ENCODE measurements at places on chromosomes 3 and 15. TPM values are rescaled to one million over a fixed set of nuclear protein-coding genes. Genes with fewer than 3 reads are reported as not detected.
A peak's percentile ranks its signal among the peaks of the same experiment; 100 is the strongest.

- DNase-seq: no peak
Measured at GRCh38 chr3:122031123-122031468, 9.0 kb upstream of the ILDR1 start.

Gene RAB6B
- total RNA-seq: not detected

Gene IRAK2
- 1.4 TPM for total RNA-seq

Gene CCK
- not detected for total RNA-seq

GRCh38 chr3:153927107-153927506 is 194.1 kb upstream of the ARHGEF26 start:
- DNase-seq: peak; percentile 17

- DNase-seq: no peak
Measured at GRCh38 chr3:194276768-194277103, 74.4 kb downstream of the CPN2 start.

DNA sequence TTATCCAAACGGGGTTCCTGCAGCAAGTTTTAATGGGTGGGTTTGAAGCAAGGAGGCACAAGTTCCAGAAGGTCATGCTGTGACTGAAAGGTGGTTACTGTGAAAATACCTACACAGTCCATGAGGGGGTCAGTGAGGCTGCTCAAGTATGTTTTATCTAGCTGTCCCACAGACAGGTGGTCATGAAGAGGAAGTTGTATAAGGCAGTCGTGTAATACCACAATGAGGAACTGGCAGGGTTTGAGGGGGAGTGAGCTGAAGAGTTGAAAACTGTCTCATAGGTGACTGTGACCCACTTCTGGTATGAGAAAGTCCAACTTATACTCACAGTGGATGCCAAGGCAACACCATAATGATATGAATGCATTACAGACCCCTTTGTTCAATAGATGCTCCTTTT is 856.8 kb downstream of the OTOL1 start:
- no peak for DNase-seq

DNA sequence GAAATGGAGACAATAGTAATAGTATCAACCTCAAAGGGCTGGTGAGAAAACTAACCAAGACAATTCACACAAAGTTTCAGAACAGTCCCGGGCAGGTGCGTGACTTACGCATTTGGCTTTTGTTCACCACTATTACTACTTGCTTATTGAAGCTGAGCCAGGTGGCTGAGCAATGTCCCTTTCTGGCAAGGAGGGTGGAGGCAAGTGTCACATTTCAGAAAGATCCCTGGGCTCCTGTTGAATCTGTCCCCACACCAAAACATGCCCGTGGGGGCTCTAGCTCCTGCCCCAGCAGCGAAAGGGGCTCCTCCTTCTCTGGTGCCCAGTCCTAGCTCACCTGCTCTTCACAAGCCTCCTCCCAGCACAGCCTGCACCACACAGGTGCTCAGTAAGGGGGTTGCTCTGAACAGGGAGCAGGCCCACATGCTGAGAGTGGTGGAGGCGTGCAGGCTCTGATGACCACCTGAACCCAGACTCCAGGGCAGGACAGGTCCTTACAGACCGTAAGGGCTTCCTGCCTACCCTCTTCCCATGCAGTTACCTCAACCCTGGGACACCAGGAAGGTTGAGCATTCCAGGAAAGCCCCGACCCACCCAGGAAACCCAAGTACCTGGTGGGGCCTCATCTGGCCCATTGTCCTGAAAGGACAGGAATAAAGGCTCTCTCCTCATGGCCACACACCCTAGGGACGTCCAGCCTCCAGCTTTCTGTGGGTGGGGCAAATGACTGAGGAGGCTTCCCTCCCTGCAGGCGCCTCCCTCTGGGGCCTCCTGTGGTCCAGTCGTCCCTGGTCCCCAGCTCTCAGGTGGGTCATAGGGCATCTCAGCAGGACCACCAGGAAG is 32.6 kb downstream of the SEMA7A start:
- peak; percentile 64 for DNase-seq

DNA sequence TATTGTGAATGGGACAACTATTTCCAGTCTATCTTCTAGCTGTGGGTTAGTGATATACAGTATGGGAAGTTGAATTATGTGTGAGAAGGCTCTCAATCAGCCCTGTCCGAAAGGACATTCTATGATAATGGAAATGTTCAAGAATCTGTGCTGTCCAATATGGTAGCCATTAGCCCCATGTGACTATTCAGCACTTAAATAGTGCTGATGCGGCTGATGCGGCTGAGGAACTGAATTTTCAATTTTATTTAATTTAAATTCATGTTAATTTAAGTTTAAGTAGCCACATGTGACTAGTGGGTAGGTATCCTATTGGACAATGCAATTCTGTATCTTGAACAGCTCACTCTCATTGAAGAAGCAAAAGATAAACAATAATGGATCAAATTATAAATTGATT is 98.5 kb downstream of the MYLK start:
- DNase-seq: no peak

Gene KY
- not detected for total RNA-seq

GRCh38 chr3:23463791-23464190 is 260.7 kb downstream of the UBE2E2 start:
- DNase-seq: no peak

Gene PRSS50
- not detected for total RNA-seq

DNA sequence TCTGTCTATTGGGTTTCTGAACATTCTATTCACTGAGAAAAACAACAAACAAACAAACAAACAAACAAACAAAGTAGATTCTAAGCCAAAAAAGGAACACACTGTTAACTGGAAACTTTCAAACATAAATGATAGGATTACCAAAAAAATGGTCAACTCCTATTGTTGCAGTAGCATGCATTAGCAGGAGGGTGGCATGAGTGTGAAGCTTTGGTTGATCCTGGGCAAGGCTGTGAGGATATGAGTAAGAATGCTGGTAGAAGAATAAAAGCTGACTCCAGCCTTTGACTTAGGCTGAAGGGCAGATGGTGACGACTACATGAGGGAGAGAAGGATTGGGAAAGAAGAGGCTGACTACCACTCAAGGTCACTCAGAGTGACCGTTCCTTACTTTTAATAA is 810.3 kb downstream of the VGLL3 start:
- no peak for DNase-seq

DNA sequence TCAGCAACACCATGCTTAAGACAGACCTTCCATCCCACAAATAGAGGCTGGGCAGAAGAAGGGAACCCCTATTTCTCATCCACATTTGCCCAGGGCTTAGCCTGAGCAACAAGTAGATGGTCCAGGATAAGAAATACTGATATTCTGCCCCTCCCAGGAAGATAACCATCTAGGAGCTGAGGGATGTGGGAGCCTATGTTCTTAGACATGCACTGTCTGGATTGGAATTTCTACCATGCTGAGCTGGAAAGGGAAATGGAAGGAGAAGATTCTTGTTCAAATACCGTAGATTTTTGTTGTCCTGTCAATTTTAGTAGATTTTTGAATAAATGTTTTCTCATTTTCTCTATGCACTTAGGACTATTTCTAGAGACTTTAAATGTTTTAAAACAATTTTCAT is 450.7 kb upstream of the SEMA6D start:
- DNase-seq: no peak

Gene PLXNA1
- 3.0 TPM for total RNA-seq

DNA sequence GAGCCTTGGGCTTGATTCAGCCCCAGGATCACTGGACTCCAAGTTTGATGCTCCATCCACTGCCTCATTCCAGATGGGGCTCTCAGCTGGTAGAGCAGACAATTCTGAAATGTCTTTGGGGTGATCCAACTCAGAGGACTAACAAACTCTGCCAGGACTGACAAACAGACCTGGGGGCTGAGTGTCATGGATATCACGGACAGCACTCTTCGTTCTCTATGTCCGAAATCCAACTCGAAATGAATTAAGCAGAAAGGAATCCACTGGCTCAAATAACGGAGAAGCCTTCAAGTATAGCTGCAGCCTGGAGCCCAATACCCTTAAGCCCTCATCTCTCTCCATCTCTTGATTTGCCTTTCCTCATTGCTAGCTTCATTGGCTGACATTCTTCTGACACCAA is 14.2 kb downstream of the SLC38A3 start:
- DNase-seq: no peak

Gene MAGEL2
- total RNA-seq: not detected

Gene IGSF10
- not detected for total RNA-seq

- DNase-seq: no peak
Measured at GRCh38 chr3:102179326-102180177, 255.3 kb upstream of the ZPLD1 start.

Gene PPP1R14D
- total RNA-seq: not detected

- DNase-seq: no peak
Measured at GRCh38 chr3:128315313-128315712, 151.4 kb downstream of the DNAJB8 start.

DNA sequence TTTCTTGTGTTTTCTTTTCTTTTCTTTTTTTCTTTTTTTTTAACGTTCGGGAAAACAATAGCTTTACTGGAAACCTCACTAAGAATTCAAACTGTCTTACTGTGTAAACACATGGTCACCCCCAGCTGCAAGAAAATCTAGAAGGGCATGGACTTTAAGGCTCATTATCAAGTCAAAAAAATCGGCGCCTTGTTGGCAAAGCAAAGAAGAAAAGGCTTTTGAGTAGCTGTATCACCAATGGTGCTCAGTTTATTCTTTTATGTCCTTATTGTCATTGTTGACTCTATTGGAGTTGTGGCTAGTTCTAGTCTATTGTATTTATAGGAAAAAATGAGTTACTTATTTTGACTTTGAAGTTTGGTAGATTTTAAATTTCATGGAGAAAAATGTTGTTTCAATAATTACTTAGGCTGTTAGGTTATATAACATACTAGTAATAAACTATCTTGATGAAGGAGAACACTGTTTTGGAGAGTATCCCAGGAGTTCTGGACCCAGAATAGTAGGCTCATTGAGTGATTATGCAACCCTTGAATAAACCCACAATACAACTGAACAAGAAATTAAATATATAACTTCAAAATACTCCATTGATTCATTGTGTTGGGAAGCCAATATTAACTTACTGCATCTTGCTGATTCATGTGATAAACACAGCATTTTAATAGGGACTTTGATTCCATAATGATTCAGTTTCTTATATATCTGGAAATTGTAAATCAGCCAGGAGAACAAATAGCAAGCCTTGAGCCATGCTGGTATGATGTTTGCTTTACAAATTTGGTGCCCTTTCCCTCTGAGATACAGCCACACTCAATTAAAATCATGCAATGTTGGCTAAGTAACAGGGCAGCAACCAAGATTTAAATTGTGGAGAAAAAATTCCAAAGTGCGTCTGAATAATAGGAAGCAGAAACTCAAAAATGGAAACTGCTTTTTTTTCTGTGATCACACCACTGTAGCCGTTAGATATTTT is 27.8 kb upstream of the GOLIM4 start:
- DNase-seq: no peak
